DMS53 (cell line): ENCODE measurements at places on chromosomes 1 and 21.
A peak's percentile ranks its signal among the peaks of the same experiment; 100 is the strongest.

DNA sequence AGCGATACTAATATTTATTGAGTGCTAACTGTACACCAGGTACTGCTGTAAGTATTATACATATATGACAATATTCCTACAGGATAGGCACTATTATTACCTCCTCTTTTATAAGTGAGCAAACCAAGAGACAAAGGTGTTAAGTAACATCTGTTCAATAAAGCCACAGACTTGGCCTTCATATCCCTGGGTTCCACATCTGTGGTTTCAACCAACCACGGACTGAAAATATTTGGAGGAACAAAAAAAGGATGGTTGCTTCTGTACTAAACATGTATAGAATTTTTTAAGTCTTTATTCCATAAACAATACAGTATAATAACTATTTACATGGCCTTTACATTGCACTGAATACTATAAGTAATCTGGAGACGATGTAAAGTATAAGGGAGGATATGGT lies 95.1 kb downstream of the RERE start:
- no peak for DNase-seq

DNA sequence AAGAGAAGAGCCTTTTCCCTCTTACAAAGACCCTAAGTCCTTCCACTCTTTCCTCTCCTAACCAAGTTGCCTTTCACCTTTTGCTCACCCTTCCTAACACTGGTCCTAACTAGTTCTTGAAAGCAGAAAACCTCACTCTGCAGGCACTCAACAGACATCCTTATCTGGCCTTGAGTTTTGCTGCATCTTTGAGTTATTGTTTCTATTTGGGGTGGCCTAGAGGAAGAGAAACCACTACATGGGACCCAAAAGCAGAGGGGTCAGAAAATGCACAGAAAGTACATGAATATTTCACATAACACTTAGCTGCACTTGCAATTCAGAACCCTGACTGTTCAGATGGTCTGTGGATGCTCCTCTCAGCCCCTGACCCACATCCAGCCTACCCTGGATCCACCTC lies 178.3 kb upstream of the SYT6 start:
- no peak for DNase-seq

- no peak for DNase-seq
Measured at GRCh38 chr1:69321311-69321710, 246.4 kb upstream of the LRRC7 start.

GRCh38 chr1:189696297-189696696 lies 781.4 kb downstream of the BRINP3 start:
- no peak for DNase-seq

DNA sequence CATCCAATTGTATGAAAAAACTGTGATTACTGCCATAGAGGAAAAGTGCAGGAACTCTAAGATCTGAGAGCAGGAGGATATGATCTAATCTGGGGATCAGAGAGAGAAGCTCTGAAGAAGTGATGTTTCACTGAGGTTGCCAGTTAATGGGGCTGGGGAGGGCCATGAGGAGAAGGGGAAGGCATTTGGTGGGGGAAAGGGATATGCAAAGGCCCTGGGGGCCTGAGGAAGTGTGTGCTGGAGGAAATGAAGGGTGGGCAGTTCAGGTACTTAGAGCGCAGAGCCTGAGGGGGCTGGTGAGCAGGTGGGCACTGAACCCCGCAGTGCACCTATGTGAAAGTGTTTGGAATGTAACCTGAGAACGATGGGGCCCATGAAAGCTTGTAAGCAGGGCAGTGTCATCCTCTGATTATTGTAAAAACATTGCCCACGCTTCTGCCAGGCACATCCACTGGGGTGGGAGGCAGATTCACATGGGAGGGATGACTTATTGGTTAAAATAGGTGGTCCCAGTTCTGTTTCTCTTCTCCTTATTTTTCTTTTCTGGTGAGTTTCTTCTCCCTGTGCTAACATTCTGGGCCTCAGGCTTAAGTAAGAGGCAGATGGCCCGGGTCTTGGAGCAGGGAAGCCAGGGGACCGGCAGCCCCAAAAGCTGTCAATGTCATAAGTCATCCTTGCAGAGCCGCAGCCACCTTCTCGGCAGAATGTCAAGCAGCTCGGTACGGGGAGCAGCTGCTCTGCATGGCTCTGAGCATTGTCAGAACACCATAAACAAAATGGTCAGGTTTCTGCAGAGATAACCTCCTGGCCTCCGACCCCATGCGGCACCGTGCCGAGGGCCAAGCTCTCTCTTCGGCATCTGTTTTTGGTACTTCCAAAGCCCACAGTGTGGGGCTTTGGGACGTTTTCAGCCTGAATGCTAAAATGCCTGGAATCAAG lies 492.0 kb upstream of the VAMP3 start:
- DNase-seq = peak; percentile 60

- DNase-seq = no peak
Measured at GRCh38 chr1:24318615-24319311, 394 bp upstream of the GRHL3 start.

DNA sequence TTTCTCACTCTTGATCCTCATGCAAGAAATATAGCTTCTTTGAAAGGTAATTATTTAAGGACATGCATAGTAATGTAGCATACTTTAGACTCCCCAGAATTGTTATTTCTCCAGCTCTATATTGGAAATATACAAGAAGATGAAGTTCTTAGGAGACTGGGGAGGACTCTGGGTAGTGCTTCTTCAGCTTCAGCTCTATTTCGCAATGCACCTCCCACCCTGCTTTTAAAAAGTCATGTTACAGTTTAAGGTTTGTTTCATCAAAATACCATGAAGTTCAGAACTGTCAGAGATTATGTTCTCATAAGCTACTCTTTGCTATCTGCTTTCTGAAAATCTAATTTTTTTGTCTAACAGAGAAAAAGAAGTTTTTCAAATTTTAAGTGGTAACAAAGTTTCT lies 586.2 kb upstream of the ADGRL4 start:
- DNase-seq = no peak

DNA sequence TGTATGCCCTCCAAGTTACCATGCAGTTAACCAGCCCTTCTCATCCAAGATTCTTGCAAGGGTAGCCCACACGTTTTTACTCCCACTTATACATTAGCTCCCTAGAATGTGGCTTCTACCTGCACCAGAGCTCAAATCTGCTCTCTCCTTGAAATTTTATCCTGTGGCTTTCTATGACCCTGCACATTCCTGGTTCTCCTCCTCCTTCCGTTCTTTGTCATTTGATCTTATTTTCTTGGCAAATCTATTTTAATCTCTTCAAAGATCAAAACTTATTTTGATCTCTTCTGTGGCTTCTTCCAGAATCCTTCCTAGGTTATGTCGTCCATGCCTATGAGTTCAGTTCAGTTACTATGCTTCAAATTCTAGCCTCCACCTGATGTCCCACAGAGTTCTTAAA lies 115.6 kb upstream of the GUCA2B start:
- DNase-seq = no peak

- DNase-seq = peak; percentile 44
Measured at GRCh38 chr1:151352021-151352718, 5.1 kb upstream of the RFX5 start.

DNA sequence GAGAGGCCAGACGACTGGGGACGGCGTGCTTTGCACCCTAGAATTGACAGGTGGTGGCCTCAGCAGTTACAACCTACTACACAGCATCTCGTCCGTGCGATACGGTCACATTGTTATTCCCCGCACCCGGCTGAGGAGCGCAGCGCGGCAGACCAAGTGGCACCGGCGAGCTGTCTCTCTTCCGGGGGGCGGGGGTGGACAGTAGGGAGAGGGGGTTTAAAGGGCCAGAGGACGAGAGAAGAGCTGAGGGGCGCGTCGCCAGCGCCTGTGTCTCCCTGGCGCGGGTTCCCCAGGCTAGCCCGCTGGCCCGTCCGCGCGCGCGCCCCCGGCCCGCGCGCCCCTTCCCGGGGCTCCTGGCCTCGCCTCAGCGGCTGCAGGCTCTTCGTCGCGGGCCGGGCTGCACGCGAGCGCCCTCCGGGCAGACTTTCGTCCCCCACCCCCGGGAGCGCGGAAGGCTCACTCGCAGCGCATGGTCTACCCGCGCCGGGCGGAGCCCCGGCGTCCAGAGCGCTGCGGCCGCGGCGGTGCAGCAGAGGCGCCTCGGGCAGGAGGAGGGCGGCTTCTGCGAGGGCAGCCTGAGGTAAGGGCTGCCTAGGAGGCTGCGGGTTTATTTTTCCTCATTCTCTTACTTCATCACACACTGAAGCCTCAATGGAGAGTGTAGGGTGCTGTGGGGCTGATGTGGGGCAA lies at the start of gene PDE4B:
TSS of gene PDE4B (plus strand) at position 227 of the 690 bp plus-strand sequence.
- DNase-seq = peak; percentile 89

GRCh38 chr21:34582506-34583150 lies 32.3 kb downstream of the RCAN1 start:
- DNase-seq = peak; percentile 30

GRCh38 chr1:99784143-99784542 lies 17.7 kb upstream of the FRRS1 start:
- DNase-seq = peak; percentile 47

DNA sequence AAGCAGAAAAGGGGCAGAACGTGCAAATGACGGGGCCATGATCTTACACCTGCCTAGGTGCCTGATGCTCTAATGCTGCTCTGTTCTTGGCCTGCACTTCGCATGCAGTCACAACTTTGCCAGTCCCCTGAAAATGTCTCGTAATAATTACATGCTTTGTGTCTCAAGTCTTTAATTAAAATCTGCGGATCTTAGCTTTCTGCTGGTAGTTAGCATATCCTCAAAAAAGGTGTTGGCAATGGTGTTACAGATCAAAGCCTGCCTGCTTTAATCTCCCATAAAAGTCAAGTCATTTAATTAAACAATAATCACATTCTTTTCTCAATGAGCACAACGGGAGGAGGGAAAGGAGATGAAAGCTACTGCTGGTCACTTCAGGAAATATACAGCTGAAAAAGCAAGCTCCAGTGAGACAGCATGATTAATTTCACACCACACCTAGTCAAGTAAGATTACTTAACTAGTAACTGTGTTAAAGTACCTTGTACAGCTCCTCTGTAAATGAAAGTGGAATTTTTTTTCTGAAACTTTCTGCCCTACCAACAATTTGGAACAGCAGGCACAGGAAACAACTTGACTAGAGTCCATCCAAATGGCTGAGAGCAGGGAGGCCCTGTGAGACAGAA lies 45.8 kb downstream of the STX6 start:
- DNase-seq = no peak

- DNase-seq = peak; percentile 54
Measured at GRCh38 chr1:183443011-183443410, 24.8 kb upstream of the NMNAT2 start.

DNA sequence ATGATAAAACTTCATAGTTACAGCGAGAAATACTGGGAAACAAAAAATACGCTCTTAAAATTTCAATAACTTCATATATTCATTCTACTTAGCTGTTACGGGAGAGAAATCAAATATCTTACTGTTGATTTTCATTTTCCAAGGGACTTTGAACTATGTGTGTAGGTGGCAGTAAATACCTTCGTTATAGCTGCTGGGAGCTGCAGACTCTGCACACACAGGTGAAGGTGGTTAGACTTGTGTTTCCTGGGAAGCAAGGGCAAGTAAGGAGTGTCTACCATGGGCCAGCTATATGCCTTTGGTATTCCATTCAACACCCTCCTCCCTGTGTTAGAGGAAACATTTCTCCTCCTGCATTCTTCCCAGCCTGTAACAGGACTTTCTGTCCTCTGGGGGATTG lies 51.4 kb upstream of the DIRAS3 start:
- no peak for DNase-seq
